CD8-positive, alpha-beta T cell (primary cell): ENCODE measurements at places on chromosomes 1 and 21. TPM values are rescaled to one million over a fixed set of nuclear protein-coding genes. Genes with fewer than 3 reads are reported as not detected.

Gene TBX15
- total RNA-seq: 0.11 TPM

Gene RNF186
- not detected for total RNA-seq

Gene LCE2C
- not detected for total RNA-seq

Gene S100A7
- not detected for total RNA-seq

Gene KLF18
- total RNA-seq: not detected
